Astrocyte (in vitro differentiated cells and primary cell): ENCODE measurements at places on chromosomes 7 and 10. TPM values are rescaled to one million over a fixed set of nuclear protein-coding genes. Genes with fewer than 3 reads are reported as not detected.

DNA sequence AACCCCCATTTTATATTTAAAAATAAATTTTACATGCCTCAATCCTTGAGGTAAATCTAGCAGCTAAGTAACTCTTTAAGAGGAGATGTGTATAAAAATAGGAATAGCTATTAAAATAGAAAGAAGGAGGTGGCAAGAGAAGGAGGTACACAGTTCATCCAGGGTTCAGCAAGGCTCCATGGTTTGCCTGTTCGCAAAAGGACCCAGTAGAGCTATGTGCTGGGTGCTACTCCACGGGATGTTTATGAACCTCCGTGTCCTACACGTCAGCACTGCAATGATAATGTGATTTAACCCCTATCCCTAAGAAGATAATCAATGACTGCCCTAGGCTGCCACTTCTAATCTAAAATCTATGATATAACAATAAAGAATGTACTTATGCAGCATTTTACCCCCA lies 926 bp upstream of the DENND11 start:
- no peak for DNase-seq

Gene SEMA3E
- total RNA-seq: 3.7 and 4.6 TPM in 2 replicates

DNA sequence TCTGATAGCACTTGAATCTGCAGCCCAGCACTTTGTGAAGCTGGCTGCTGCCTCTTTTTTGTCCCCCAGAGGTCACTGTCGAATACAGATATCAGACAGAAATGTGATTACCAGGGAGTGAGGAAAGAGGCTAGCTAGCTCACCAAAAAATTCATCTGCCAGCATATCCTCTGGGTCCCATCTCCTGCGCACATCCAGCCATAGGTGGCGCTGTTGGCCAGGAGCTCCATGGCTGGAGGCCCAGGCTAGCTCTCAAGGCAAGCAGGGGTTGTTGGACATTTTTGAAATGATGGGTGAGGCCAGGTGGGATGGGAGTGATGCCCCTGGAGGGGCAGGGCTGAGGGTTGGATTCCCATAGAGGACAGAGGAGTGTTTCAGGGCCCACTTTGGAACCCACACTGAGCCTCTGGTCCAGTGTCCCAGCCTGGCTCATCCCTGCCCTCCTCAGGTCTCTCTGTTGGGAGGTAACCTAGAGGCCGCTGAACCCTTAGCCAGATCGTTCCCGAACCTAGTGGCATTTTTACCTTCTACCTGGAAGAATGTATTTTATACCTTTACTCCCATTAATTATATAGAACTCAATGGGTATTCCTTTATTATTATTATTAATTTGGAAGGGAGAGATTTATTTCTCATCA lies 14.8 kb downstream of the DPCD start:
- peak; percentile 23 for DNase-seq

GRCh38 chr7:96708872-96709271 lies 774 bp downstream of the SEM1 start:
- DNase-seq: no peak

- no peak for DNase-seq
These were observed 13.7 kb downstream of the CLCN1 start for GRCh38 chr7:143329471-143330170.

DNA sequence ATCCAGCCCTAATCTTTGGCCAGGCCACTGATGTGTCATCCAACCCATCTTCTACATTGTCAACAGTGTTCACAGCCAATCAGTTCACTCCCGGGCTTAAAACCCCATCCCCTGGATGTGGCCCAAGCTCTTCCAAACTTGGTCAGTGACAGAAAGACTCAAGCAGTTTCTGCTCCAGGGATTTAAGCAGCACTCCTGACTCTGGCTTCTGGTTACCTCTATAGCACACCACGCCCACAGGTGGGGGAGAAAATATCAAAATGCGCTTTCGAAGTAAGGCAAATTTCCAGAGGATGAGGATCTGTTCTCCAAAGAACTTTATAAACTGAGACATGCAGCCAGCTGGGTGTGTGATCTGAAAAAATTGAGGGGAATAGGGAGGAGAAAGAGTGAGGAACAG lies 35.9 kb downstream of the DENND11 start:
- no peak for DNase-seq

- peak; percentile 29 for DNase-seq
These were observed 368.7 kb downstream of the AUTS2 start for GRCh38 chr7:69966766-69967591.

Gene SPDYE16
- total RNA-seq: not detected in 2 replicates

Gene NUTM2A
- total RNA-seq: 0.79 and 1.2 TPM in 2 replicates

Gene CADPS2
- 6.1 and 6.4 TPM in 2 replicates for total RNA-seq

Gene TMEM176B
- total RNA-seq: 0.26 and 0.32 TPM in 2 replicates

DNA sequence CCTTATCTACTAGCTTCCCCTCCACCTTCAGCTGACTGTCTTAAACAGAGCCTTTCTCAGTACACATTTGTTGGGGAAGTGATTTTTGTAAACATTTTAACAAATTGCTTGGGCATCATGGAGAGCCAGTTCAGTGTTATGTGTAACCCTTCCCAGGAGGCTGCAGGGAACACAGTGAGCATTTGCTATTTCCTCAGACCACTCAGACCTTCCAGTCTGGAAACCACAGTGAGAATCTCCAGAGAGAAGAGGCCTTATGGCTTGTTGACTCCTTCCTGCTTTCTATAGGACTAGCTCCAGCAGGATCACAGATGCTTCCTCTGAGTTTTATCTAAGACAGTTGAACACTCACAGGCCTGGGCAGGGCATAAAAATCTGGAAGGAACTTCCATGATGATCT lies 409.8 kb upstream of the NPVF start:
- DNase-seq: no peak

- no peak for DNase-seq
These were observed 116.3 kb downstream of the MLLT10 start for GRCh38 chr10:21650353-21650752.

GRCh38 chr10:88070080-88070880 lies 206.9 kb downstream of the PTEN start:
- DNase-seq: no peak

Gene HTRA1
- 34.9 and 89.8 TPM in 2 replicates for total RNA-seq

Gene MET
- total RNA-seq: 7.9 and 8.2 TPM in 2 replicates

GRCh38 chr10:61001731-61002122 lies 57.7 kb upstream of the RHOBTB1 start:
- DNase-seq: no peak

DNA sequence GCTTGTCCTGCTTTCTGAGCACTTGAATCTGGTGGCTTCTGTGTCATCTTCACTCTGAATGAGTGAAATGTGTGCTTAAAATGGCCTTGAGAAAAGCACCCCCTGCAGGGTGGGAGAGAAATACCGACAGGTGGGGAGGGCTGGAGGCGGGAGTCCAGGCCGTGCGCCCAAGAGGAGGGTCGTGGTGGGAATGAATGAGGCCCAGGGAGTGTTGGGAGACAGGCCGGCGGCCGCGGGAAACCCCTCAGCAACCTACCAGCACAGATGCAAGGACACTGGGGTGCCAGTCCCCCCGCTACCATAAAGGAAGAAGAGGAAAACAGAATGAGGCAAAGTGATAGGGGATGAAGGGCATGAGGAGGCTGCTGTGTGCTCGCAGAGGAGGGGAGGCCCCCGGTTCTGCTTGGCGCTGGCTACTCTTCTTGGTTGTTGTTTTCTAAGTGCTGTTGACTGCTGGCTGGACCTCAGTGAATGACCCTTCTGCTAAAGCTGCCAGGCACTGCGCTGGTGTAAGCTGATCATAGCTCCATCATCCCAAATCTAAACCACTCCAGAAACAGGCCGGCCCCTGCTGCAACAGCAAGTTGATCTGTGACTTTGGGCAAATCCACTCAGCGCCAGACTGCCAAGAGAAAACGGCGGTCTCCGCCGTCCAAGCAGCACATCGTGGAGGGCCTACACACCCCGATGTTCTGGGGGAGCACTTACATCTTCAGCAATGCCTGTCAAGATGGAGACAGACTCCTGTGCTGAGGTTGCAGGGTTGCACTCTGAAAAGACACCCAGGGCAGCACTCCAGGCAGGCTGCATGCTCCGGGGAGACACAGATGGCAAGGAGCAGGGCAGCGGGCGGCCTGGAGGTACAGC lies 378.5 kb downstream of the DNAJB6 start:
- DNase-seq: no peak

Gene WDR86
- 2.5 and 3.6 TPM in 2 replicates for total RNA-seq

Gene SCART1
- total RNA-seq: 0.43 and 0.50 TPM in 2 replicates

DNA sequence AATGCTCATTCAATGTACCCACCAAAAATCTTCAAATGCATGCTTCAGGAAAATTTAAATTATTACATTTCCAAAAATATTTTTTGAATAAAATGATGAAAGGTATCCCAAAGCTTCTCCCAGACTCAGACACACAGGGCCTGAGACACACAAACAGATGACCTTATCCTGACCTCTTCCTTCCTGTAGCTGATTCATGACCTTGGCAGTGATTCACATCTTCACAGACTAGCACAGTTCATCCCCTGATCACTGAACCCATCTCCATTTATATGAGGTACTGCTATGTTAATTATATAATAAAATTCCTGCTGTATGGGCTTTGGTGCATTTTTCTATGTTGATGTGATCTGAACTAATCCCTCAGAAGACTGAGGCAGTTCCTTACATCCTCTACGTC lies 265.0 kb upstream of the GLI3 start:
- peak; percentile 46 for DNase-seq

GRCh38 chr10:119588071-119588470 lies 8.7 kb downstream of the TIAL1 start:
- DNase-seq: no peak

- DNase-seq: peak; percentile 50
These were observed 71.2 kb downstream of the DNMBP start for GRCh38 chr10:99938563-99938962.

Gene AKR1D1
- total RNA-seq: not detected in 2 replicates

Gene TMEM270
- total RNA-seq: not detected in 2 replicates

GRCh38 chr10:79944428-79945395 lies 4.2 kb downstream of the SFTPD start:
- no peak for DNase-seq

- DNase-seq: no peak
These were observed 733.1 kb downstream of the PARD3 start for GRCh38 chr10:34081948-34082347.
